ENCODE measurements at places on chromosomes 11 and 22.

DNA sequence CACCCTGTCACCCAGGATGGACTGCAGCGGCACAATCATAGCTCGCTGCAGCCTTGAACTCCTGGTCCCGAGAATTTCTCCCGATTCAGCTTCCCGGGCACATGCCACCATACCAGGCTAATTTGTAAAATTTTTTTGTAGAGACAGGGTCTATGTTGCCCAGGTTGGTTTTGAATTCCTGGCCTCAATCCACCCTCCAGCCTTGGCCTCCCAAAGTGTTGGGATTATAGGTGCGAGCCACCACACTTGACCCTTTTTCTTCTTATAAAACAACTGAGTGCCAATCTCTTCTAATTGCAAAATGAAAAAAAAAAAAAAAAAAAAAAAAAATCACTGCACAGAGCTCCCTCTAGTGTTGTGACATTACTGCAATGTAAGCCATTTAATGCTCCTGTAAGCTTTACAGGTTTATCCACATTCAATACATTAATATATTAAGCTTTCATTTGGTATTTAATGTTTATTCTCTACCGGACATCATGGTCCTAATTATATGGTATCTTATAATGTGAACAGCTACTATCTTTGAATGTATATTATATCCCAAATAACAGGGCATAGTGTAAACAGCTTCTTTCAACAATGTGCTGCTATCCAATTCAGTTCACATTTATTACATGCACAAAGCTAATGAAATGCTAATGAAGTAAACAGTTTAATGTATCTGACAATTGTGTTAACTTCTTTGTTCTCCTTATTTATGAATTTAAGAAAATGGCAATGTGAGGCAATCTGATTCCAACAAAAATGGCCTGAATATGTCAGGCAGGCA is 44.6 kb downstream of the COPB1 start:
- peak overlapping the region; percentile 20 for H3K27ac ChIP-seq
- H3K4me3 ChIP-seq, result no peak overlapping the region
- peaks cover 20% of the 10 kb centered on the region for H3K36me3 ChIP-seq
- peaks cover 3% of the 10 kb centered on the region for H3K4me1 ChIP-seq
- no peak for DNase-seq
- no peaks in the 10 kb centered on the region for H3K27me3 ChIP-seq

- H3K27me3 ChIP-seq, result peaks cover 49% of the 10 kb centered on the region
- H3K27ac ChIP-seq, result no peak overlapping the region
- peak overlapping the region; percentile 16 for H3K4me3 ChIP-seq
- no peaks in the 10 kb centered on the region for H3K36me3 ChIP-seq
Observed at GRCh38 chr11:134414766-134415765, 3.0 kb upstream of the B3GAT1 start.

- H3K4me1 ChIP-seq, result no peaks in the 10 kb centered on the region
- H3K27me3 ChIP-seq, result peaks cover 5% of the 10 kb centered on the region
- no peaks in the 10 kb centered on the region for H3K36me3 ChIP-seq
- no peak overlapping the region for H3K27ac ChIP-seq
Observed at GRCh38 chr22:43213962-43214361, 27.0 kb upstream of the TTLL12 start.

DNA sequence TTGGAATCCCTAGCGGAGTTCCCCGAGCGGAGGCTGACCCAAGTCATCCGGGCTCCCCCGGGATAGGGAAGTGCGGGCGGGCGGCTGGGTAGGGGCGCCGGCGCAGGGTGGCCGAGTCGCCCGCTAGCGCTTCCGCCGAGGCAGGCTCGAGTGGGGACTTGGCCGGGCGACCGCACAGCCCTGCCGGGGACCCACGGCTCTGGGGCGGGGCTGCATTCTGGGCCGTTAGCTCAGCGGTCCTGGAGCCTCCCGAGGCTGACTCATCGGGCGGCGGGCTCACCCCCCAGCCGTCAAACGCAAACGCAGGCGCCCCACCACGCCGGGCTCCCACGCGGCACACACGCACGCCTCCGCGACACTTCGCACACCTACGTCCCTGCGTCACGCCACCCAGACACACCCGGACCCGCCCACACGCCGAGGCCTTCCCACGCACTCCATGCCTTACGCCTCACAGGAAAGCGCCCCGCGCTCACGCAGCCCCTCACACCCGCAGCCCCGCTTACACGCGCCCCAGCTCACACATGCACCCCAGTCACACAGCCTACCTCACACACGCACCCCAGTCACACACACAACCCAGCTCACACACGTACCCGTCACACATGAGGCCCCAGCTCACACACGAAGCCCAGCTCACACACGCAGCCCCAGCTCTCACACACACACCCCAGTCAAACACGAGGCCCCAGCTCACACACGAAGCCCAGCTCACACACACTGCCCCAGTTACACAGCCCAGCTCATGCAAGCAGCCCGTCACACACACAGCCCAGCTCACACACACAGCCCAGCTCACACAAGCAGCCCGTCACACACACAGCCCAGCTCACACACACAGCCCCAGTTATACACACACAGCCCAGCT is 1.2 kb downstream of the PHLDB1 start:
- H3K27ac ChIP-seq, result peak overlapping the region; percentile 91
- no peak for DNase-seq
- H3K36me3 ChIP-seq, result no peaks in the 10 kb centered on the region
- H3K27me3 ChIP-seq, result no peaks in the 10 kb centered on the region
- H3K4me3 ChIP-seq, result peak overlapping the region; percentile 75
- H3K4me1 ChIP-seq, result peaks cover 74% of the 10 kb centered on the region

- DNase-seq, result no peak
- no peaks in the 10 kb centered on the region for H3K27me3 ChIP-seq
- H3K4me1 ChIP-seq, result no peaks in the 10 kb centered on the region
- H3K4me3 ChIP-seq, result no peak overlapping the region
Observed at GRCh38 chr22:34696557-34696956, 369.4 kb upstream of the ISX start.

- no peaks in the 10 kb centered on the region for H3K4me1 ChIP-seq
- no peak for DNase-seq
- no peak overlapping the region for H3K27ac ChIP-seq
- H3K36me3 ChIP-seq, result peaks cover 19% of the 10 kb centered on the region
- no peaks in the 10 kb centered on the region for H3K27me3 ChIP-seq
Observed at GRCh38 chr11:13352711-13353110, 75.1 kb downstream of the BMAL1 start.

DNA sequence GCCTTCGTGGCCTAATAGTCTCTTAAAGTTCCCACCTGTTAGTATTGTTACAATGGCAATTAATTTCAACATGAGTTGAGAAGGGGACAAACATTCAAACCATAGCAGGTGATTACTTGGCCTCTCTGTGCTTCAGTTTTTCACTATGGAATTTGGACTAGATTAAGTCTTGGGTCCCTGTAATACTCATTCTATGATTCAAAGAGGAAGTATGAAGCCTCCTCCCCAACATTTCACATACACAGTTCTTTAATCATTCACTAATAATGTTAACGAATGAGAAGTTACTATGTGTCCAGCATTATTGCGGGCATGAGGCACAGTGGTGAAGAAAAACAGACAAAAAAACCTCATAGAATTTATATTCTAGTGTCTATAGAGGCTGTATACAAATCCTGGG is 19.9 kb upstream of the USP47 start:
- no peak overlapping the region for H3K27ac ChIP-seq
- no peaks in the 10 kb centered on the region for H3K4me1 ChIP-seq
- no peak overlapping the region for H3K4me3 ChIP-seq
- H3K36me3 ChIP-seq, result no peaks in the 10 kb centered on the region

DNA sequence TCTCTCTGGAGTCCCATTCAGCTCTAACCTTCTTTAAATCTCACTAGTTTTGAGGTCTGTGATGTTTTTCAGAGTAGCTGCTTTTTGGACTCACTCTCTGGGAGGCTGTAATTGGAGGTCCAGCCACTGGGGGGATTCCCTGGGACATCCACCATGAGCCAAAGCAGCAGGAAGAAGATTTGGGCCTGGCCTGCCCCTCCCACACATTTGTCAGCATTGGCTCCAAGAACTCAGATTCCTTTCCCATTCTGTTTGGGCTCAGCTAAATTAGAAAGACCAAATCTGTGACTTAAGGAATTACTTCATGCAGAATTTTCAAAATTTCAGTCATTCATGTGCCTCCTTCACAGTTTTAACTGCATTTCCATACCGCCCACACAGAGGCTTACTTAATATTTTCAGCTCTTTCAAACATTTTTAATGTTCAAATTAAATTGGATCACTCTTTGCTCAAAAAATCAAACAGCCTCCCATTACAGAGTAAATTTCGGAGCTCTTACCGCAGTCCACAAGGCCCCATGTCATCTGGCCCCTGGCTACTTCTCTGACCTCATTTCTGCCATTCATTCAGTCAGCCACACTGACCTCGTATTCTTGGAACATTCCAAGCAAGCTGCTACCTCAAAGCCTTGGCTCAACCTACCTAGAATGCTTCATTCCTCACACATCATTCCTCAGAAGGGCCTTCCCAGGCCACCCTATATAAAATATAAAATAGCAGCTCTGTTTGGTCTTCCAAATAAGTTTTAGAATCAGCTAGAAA is 54.5 kb upstream of the RRAS2 start:
- peak overlapping the region; percentile 88 for H3K27ac ChIP-seq
- DNase-seq, result no peak
- H3K27me3 ChIP-seq, result no peaks in the 10 kb centered on the region
- no peaks in the 10 kb centered on the region for H3K36me3 ChIP-seq

GRCh38 chr11:121328176-121328966 is 35.8 kb downstream of the SC5D start:
- no peak overlapping the region for H3K4me3 ChIP-seq
- H3K4me1 ChIP-seq, result no peaks in the 10 kb centered on the region
- H3K27ac ChIP-seq, result no peak overlapping the region
- DNase-seq, result no peak

GRCh38 chr11:67280788-67281551 is 8.1 kb upstream of the ANKRD13D start:
- H3K4me3 ChIP-seq, result no peak overlapping the region
- H3K4me1 ChIP-seq, result peaks cover 20% of the 10 kb centered on the region
- H3K27me3 ChIP-seq, result no peaks in the 10 kb centered on the region

DNA sequence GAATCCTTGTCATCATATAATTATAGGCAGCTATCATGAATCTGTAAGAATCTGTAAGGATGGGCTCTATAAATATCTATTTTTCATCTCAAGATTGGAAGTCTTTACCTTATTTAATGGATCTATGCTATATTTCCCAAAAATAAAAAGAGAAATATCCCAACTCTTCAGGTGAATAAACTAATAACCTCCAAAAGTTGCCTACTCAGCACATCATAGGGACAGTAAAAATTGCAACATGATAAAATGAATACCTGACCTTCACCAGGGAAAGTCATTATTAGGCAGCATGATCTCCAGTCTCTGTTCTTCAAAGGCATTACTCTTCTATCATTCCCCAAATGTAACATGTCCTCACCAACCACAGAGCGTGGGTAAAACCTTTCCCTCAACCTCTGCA is 277.3 kb downstream of the RAB38 start:
- DNase-seq, result no peak
- H3K4me3 ChIP-seq, result no peak overlapping the region
- H3K27ac ChIP-seq, result no peak overlapping the region
- no peaks in the 10 kb centered on the region for H3K36me3 ChIP-seq
- no peaks in the 10 kb centered on the region for H3K4me1 ChIP-seq
- H3K27me3 ChIP-seq, result peaks cover 9% of the 10 kb centered on the region

- no peak overlapping the region for H3K27ac ChIP-seq
- no peaks in the 10 kb centered on the region for H3K36me3 ChIP-seq
- H3K4me1 ChIP-seq, result peaks cover 16% of the 10 kb centered on the region
- no peaks in the 10 kb centered on the region for H3K27me3 ChIP-seq
- DNase-seq, result no peak
Observed at GRCh38 chr11:112614605-112615004, 346.6 kb upstream of the NCAM1 start.

GRCh38 chr11:11148104-11148509 is 204.9 kb downstream of the CSNK2A3 start:
- peak; percentile 90 for DNase-seq
- peaks cover 28% of the 10 kb centered on the region for H3K4me1 ChIP-seq
- peak overlapping the region; percentile 72 for H3K27ac ChIP-seq
- H3K36me3 ChIP-seq, result peaks cover 4% of the 10 kb centered on the region

DNA sequence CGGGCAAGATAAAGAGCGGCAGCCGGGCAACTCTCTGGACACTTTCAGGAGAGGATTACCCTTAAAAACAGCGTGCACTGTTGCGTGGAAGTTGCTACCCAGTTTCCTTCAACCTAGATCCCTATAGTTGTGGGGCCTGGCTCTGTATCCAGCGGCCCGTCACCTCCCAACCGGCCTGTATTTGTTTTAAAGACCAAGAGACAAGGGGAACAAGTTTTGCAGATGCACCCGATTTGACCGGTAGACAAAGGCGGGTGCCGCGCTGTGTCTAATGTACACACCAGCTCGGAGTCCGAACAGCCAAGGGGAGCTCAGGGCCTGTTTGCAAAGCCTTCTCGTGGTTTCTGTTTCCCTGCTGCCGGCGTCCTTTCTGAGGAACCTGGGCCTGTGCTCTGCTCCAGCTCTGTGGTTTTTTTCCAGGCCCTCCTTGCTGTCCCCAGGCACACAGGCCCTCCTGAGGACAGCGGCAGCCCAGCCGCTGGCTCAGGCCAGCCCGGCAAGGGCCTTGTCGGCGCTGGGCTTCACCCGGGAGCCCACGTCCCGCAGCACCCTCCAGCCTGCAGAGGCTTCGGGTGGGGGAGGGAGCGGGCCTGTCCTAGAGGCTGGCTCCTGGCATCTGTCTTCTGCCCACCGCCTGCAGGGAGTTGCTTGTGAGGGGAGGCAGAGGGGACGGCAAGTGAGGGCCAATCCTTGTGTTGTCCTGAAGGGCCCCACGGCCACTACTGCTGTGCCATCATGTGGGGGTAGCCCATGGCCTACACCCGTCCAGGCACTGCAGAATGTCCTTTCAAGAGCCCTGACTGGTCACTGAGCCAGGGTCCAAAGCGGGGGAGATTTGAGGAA is 1.4 kb downstream of the TBX1 start:
- peaks cover 5% of the 10 kb centered on the region for H3K27me3 ChIP-seq
- peak overlapping the region; percentile 79 for H3K4me3 ChIP-seq
- DNase-seq, result no peak

- no peak for DNase-seq
- no peaks in the 10 kb centered on the region for H3K36me3 ChIP-seq
- H3K27me3 ChIP-seq, result peaks cover 34% of the 10 kb centered on the region
- peaks cover 3% of the 10 kb centered on the region for H3K4me1 ChIP-seq
Observed at GRCh38 chr11:134019500-134019899, 49.4 kb upstream of the JAM3 start.

DNA sequence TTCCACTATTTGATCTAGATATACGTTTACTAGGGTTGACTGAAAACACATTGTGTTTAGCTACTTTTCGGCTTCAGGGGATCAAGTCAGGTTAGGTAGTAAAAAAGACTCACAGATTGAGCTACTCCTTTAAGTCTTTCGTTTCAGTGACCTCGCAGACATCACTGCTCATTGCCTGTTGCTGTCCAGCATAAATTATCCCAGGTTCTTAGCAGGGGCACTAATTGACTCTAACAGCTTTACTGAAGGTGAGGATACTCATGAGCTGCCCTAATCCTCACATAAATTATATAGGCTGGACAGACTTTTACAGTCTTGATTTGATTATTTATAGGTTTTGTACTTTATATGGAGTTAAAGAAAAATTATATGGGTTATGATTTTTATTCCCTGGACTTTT is 3.7 kb downstream of the CARD18 start:
- H3K4me1 ChIP-seq, result no peaks in the 10 kb centered on the region
- no peak overlapping the region for H3K4me3 ChIP-seq
- no peaks in the 10 kb centered on the region for H3K36me3 ChIP-seq

GRCh38 chr11:66325263-66325671 is 8.4 kb upstream of the CD248 start:
- H3K36me3 ChIP-seq, result no peaks in the 10 kb centered on the region
- peak overlapping the region; percentile 90 for H3K27ac ChIP-seq
- peaks cover 74% of the 10 kb centered on the region for H3K4me1 ChIP-seq
- H3K4me3 ChIP-seq, result no peak overlapping the region
- H3K27me3 ChIP-seq, result no peaks in the 10 kb centered on the region
